ENCODE measurements at places on chromosomes 12 and 14.
A peak's percentile ranks its signal among the peaks of the same experiment; 100 is the strongest.

DNA sequence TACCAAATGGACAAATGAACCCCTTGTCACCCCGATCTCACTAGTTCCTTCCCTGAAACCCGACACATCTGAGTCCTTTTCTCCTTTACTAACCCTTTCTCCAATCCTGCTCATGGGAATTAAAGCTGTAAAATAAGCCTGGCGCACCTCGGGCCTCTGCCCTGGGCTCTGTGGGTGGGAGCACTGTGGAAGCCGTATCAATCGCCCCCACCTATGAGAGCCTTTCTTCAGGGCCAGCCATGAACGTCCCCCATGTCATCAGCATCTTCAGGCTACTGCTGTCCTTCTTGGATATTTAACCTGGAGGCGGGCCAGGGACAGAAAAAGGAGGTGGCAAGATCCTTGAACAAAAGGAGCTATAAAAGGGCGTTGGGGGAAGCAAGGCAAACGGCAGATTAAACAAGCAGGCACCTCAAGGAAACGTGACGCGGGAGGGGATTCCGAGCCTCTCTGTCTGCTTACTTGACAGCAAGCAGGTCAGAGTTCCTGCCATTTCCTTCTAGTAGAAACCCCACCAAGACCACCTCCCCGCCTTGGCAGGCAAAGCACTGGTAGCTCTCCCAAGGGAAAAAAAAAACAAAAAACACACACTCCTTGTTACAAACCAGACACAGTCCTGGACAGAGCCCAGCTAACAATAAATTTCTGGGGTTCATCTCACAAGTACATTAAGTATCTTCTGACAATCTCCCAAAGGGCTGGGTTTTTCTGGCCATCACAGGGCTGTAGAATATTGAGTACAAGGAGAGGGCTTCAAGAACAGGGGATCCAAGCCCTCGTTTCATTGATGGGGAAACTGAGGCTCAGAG, 62.9 kb downstream of the DPF3 start:
- DNase-seq: no peak

GRCh38 chr14:105075379-105076295, 10.4 kb upstream of the GPR132 start:
- DNase-seq: no peak

- DNase-seq: no peak
These were observed 19.0 kb downstream of the SLC7A7 start for GRCh38 chr14:22796087-22796707.

DNA sequence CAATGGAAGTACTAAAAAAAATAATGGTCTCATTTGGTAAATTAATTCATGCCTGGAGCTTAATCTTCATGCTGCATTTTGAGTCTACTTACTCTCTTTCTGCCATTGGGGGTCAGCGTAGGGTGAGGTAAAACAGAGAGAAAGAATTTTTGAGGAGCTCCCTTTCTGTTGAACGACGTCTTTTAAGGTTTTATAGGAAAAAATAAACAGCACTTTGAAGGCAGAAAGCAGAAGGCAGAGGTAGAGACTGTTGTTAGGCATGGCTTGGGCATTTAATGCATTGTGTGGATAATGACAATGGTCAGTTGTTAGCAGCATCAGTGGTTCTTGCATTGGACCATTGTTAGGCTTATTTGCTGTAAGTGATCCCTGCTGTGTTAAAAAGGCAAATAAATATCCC, 557.2 kb upstream of the STXBP6 start:
- no peak for DNase-seq

DNA sequence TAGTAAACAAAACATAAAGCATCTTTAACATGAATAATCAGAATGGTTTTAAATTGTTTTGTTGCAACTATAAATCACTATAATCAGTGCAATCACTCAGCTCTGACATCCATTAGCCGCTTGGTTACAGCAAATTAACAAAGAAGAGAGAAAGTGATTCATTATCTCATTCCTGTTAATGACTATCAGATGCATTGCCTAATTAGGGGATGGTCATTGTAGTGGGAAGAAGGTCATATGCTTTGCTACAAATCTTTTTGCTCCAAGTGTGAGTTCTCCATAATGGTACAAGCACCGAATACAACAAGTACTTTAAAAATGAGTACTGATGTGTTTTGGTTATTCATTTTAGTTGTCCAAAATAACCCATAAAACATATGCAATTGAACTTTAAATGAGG, 272.0 kb downstream of the AKAP6 start:
- no peak for DNase-seq

DNA sequence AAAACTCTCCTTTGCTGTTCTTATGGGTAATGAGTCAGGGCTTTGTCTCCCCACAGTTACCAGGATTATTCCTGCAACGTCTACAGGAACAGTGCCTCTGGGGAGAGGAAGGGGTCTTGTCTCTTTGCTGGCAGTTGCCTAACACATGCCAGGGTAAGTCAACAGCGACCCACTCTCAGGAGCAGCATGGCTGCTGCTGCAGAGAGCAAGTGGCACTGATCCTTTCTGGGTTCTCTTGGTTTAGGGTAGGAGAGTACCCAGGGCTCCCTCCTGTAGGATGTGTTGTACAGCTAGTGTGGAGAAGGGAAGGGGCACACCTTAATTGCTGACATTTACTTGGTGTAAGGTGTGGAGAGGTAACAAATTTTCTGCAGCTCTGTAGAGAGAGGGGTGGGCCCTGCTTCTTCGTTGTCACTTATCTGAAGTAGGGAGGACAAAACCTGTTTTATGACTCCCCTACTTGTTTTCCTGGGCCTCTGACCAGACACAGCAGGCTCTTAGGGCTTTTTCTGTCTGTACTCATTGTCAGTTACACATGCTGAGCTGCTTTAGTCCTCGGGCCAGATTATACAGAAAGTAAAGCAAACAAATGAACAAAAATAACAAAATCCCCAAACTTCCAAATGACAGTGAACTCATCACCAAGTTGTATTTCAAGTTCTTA, 168.2 kb downstream of the ACSS3 start:
- DNase-seq: no peak

DNA sequence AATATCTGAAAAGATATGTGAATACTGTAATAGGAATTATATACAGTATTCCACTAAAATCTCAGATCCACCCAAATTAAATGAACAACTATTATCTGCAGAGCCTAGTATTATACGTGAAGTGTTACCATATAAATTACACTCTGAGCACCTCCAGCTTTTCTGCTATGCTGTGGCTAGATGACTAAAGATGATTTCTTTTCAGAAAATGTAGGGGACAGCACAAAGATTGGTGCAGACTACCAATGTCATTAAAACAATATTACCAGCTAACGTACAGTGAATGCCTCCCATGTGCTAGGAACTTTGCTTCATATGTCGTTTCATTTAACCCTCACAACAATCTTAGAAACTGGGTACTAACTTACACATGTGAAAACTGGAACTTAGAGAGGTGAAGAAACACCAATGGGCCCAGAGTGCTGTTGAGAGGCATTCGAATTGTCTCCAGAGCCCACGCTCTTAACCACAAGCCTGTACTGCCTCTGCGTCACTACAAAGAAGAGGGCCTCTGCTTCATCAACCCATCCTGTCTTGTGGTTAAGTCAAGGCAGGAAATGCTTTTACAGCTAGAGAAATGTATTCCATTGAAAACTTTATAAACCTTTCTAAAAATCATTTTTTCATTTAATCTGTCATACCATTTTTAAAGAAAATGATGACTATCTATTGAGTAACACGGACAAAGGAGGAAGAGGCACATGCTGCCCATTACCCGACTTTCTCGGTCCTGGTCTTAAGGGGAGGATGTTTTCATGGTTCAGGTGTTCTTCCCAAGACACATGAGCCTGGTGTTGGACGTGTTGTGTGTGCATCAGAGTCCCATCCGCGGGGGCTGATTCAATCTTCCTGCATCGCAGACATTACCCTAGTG, 1.3 kb downstream of the GPR65 start:
- peak; percentile 41 for DNase-seq

DNA sequence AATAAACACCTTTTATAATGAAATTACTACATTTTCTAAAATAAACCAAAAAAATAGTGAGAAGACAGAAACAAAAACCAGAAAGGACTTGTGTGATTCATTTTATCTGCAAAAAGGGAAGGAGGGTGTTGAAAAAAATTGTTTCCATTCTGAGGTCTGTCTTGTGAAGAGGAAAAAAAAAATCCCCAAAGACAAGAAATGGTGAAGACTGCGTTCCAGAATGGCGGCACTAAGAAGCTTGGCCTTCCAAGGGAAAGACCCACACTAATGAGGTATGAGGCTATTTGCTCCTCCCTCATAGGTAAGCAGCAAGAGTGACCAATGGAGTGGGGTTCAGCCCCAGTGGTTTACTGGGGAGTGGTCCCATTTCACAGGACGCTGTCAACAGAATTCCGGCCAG, 35.0 kb downstream of the GNPTAB start:
- no peak for DNase-seq

DNA sequence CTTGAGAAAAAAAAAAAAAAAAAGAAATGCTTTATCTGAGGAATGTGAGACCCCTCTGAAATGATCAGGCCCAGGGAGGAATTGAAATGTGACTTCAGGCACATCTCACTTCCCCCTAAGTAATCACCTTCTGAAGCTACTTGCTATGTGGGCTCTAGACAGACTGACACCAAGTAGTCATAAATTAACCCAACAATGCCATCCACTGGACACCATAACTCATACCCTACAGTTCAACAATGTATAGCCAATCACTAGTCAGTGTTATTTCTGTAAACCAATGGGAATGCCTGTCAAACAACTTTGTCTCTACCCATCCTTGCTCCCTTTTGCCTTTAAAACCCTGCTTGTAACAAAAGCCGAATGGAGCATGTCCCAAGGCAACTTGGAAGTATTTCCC, 182.7 kb upstream of the TMPO start:
- DNase-seq: no peak

DNA sequence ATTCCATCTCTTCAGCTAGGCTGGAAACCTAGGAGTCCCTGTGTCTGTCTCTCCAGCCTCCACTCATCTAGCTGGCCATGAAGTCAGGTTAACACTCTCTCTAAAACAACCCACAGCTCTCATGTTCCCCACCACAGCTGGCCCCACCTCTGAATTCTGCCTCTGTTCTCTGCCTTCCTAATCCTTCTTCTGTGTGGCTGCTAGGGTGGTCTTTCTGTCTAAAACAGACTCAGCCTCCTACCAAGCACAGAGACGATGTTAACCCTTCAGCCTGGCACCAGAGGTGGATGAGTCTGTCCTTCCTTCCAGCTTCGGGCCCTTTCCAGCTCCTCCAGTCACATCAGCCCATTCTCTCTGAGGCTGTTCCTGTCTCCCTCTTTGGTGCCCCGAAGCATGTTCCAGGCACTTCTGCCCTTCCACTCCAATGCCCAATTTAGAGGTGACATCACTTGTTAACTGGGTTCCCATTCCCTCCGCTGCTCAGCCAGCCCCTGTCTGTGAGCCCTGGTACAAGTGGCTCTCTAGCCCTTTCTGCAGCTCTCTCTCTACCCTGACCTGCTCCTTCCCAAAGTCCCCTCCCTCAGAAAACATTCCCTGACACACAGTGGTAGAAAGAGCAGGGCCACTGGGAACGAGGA, 9.1 kb downstream of the FIGNL2 start:
- no peak for DNase-seq

DNA sequence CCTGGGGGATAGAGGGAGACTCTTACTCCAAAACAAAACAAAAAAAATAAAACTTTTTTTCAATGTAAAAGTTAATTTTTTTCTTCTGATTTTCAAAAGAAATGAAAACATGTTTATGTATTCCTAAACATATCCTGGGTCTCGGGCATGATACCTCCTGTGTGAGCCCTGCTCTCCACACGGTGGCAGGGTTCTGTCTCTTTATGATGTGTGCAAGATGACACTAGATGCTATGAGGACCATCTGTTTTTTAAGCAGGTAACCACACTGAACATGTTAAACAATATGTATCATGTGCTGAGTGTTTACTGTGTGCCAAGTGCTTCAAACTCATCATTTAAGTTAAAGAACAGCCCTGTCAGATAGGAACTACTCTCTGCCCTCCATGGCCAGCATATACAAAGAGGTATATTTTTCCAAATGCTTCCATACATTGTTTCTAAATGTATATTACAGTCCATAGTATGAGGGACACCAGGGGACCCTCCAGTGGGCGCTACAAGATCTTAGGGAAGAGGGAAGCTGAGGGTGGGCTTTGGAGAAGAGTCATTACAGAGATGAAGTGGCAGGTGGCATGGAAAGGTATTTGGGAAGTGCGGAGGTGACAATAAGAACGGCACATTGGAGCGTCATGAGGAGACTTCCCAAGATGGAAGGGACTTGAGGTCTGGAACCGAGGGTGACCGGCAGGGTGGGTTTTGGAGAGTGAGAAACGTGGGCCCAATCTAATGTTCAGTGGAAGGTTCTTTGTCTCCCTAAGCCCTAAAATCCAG, 28.5 kb downstream of the FOS start:
- no peak for DNase-seq

DNA sequence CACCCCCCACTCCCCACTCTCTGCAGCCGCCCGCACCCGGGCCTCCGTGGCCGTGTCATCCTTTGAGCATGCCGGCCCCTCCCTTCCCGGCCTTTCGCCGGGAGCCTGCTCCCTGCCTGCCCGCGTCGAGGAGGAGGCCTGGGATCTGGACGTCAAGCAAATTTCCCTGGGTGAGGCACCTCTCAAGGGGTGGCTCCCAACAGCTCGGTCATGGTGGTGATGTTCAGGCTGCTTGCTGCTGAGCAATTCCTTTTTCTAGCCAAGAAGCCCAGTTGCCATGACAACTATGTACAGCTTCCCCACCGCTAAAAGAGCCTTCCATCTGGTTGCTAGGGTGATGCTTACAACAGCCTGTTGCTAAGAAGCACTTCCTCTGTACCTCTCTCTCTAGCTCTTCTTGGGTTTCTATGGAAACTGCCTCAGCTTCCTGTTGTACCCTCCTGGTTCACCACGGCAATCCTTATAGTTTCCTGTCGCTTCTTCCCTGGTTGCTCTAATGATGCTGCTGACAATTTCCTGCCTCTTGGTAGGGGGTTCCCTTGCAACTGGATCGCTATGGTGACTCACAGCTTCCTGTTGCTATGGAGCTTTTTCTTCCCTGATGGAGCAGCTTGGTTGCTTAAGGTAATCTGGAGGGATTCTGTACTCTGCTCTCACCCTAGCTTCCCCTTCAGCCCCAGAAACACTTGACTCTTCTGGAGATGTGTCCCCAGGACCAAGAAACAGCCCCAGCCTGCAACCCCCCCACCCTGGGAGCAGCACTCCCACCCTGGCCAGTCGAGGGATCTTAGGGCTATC, 11.0 kb downstream of the ZNF219 start:
- no peak for DNase-seq

DNA sequence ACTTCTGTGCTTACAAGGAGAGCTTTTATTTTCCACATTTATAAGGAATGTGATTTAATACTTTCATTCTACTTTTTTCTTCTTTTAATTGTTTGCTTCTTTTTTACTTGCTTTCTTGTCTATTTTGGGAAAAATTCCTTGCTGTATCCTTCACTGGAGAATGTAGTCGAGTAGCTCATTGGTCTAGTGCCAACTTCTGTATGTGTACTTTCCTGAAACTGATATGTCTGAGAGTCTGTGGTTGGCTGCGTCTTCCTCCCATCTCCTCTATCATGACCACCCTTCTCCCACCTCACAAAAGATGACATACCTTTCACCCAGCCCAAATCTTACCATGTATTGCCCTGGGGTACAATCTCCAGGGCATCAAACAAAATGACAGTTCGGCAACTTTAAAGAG, 51.8 kb downstream of the MSRB3 start:
- no peak for DNase-seq

GRCh38 chr12:68352067-68352466, 19.9 kb upstream of the MDM1 start:
- DNase-seq: no peak
